Cortex of kidney (tissue), 1 donor: ENCODE measurements at places on chromosomes 4 and X.

DNA sequence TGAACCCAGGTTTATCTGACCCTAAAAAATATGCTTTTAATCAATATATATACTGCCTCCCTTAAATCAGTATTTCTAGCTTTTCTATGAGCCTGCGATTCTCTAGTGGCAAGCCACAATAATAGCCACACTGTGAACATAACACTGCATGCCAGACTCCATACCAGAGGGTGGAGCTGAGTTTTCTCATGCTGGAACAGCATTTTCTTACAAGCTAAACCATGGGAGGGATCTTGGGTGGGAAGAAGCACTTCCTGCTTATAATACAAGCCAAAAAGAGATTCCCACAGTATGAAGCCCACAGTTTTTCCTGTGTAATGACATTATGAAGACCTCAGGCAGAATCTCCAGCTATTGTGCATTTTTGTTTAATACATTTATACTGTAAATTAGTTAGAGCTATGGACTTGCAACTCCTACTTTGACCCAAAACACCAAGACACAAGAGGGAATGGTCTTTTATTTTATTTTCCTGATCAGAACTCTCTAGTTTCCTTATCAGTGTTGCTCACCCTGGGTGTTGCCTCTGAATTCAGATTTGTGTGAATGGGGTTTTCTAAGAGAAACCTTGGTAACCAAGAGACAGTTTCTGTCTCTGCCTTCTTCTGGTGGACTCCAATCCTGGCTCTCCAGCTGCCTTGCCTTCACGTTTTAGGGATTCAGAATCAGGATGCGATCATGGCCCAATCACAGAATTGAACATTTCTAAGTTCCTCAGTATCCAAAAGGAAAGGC is 74.5 kb upstream of the EOLA2 start:
- no peak for DNase-seq

DNA sequence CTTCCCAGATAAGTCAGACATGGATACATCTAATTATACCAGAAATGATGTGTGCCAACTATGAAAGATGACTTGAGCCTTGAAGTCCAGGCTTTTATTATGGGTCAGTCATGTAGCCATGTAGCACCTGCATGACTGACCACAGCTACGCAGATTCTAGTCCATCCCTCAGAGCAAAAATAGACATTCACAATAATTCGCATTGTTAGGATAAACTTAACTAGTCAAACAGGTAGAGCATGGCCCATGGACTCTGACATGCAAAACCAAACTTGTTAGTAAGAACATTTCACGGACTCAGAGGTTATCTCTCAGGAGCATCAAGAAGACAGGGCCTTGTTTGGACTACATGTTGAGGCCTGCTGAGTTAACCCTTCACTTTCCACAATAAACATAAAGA is 132.6 kb downstream of the PWWP3B start:
- DNase-seq = no peak

- DNase-seq = no peak
These were observed 18.5 kb upstream of the GRPEL1 start for GRCh38 chr4:7086384-7086783.

DNA sequence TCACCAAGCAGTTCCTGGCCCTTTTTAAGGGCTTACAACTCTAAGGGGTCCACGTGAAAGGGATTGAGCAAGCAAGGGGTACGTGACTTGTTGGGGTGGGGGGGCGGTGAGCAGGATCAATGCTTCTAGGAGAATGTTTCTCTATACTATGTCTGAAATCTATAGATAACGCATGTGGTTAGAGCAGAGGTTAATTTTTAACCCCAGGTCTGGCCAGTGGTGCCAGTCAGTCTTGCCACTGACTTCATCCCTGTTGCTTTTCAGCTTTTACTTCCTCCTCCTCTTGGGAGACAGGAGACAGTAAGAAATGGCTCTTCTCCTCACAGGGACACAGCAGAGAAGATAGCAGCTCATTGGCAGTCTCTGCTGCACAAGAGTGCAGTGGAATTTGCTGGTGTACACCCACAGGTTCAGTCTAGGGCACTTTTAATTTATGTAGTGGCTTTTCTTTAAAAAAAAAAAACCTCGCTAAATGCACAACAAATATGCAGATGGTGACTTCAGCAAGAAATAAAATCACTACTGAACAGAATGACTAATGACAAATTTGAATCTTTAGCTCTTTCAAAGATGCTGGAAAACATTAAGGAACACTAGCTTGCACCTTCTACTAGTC is 190.5 kb downstream of the CCNG2 start:
- DNase-seq = no peak

- DNase-seq = no peak
These were observed 3.2 kb downstream of the KLHL2 start for GRCh38 chr4:165210566-165210965.

DNA sequence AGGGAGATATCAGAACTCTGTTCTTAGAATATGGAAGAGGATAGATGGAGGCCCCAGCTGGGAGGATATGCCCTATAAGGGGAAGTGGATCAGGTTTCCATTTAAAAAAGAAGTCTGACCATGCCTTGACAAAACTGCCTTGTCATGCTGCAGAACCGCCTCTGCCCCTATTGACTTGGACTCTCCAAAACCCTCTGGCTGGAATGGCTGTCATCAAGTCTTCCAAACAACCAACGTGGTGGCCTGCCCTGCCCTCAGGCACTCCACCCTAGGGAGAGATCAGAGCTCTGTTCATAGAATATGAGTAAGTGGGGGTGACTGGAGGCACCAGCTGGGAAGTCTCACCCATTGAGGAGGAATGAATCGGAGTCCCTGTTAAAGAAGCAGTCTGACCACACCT is 114.9 kb downstream of the VSIG4 start:
- no peak for DNase-seq

DNA sequence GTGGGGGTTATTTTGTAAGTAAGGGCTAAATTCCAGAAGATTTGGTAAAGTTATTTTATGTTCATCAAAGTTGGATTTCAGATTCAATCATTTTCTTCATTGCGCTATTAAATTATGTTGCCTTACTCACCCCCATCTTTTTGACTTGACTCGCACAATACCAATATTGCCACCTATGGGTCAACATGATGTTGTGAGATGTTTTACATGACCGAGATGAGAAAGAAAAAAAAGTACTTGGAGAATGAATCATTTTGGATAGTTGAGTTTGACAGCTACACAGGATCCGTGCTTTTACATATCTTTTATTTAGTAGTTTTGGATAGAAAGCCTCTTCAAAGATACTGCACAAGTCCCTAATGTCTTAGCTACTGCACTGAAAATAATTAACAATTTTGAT is 224.2 kb upstream of the EMCN start:
- DNase-seq = no peak

- DNase-seq = no peak
These were observed 43.8 kb upstream of the NUDT6 start for GRCh38 chr4:122966201-122966600.

GRCh38 chr4:145623831-145624230 is 4.6 kb downstream of the MMAA start:
- DNase-seq = no peak

- DNase-seq = no peak
These were observed 631.5 kb downstream of the RAB28 start for GRCh38 chr4:12852338-12853307.

DNA sequence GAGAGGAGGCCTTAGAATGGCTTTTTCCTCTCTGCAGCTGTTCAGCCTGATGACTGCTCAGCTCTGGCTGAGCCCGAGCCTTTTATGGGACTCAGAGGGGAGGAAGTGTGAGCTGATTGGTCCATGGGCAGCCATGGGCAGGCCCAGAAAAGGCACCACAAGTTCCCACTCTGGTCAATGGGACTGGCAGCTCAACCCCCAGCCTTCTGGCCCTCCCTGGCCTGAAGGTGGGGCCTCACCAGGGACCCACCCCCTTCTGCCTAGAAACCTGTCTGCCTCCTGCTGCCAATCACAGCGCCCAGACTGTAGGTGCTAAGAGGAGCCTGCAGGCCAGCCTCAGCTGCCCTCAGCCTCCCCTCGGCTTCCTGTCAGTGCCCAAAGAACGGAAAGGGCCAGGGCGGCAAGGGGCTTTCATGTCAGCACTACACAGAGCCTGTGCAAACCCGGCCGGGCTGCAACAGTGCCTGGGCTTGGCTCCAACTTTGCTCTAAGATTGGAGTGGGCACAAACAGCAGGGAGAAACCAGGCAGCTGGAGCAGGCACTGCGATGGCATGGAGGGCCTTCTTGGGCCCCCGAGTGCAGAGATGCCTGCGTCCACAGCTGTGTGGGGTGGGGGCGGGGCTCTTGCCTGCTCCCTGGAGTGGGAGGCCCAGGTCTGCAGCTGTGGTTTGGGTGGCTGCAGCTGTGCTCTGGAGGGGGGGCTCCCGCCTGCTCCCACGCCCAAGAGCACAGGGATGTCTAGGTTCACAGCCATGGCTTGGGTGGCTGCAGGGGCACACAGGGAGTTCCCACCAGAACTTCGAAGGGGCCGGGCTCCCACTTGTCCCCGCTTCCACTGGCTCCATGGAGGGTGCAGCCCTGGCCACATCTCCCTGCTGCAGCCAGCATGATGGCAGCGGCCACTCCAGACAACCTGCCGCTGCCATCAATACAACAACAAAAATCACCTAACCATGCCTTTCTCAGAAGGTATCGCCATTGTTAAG is 92.6 kb downstream of the NXF2 start:
- DNase-seq = no peak

- no peak for DNase-seq
These were observed 59.7 kb downstream of the NBDY start for GRCh38 chrX:56788717-56789122.

DNA sequence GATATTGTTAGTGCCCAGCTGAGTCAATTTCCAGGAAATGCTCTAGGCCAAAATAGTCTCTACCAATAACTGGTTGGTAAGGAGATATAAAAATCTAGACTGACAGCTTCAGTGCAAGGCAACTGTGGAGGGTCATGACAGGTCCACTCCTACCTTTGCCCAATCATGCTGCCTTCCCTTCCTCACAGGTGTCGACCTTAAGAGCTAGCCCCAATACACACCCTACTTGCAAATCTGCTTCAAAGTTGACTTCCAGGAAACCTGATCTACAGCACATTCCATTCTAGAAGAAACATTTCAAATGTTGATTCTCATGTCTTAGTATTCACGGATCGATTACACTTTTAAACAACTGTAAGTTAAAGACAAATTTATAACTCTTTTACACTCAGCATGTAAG is 1455.5 kb downstream of the TECRL start:
- no peak for DNase-seq

DNA sequence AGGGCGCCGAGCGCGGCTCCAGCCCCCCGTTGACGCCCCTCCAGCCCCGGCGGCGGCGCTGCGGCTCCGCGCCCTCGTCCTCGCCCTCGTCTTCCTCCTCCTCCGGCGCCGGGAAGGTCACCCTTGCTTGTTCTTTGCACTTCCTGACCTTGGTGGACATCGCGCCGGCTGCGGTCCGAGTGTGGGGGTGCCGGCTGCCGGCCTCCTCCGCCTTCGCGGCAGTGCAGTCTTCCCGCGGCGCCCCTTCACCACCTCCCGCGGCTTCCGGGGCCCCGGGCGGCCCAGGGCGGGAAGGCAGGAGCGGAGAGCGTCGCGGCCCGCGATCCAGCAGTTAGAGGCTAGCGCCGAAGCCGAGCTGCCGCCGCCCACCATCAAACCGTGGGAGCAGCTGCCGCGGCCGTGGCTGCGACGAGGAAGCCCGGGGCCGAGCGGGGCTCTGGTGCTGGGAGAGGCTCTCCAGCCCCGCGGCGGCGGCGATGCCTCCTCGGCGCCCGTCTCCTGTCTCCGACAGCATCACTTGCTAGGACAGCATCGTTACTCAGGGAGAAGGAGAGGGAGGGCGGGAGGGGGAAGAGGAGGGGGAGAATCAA is at the start of gene TRPC3:
TSS of gene TRPC3 (minus strand) at position 540 of the 590 bp plus-strand sequence. CDS start at position 160, 380 bp downstream.
- DNase-seq = no peak

DNA sequence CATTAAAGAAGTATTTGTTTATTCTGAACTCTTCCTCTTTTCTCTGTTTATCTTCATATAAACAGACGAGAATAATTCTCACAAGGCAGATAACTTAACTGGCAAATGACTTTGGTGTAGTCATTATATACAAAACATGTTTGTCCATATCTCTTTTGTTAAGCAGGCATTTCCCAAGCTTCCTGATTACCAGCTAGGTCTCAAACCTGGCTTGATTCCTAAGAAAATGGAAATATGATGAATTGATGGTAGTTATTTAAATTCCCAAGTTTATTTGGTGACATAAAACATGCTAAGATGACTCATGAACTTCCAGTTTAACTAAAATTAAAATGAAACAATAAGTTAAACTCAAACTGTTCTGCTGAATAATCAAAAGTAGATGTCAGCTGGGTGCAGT is 96.8 kb downstream of the ARSJ start:
- no peak for DNase-seq

DNA sequence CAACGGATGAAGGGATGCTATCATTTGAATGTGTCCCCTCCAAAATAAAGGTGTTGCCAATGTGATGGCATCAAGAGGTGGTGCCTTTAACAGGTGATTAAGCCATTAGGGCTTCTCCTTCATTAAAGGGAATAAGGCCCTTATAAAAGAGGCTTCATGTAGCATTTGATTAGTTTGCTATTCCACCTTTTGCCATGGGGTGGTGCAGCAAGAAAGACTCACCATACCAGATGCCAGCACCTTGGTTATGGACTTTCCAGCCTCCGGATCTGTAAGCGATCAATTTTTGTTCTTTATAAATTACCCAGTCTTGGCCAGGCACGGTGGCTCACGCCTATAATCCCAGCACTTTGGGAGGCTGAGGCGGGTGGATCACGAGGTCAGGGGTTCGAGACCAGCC is 7.9 kb upstream of the SLC25A43 start:
- DNase-seq = no peak

DNA sequence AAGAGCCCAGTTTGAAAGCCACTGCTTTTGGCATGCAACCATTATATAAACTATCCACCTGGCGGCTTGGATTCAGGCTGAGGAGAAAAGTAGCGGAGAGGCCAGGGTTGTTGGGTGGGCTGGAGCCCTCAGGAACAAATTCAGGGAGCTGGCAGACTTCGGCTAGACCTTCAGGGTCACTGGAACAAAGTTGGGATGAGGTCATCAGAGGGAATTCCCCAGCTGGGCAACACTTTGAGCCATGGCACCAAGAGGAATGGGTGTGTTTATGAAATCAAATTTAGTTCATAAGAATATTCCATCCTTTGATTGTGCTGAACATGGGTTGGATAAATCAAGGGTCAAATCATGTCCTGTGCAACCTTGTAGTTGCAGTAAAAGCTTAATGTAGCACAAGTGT is 22.0 kb downstream of the MTMR1 start:
- DNase-seq = no peak

DNA sequence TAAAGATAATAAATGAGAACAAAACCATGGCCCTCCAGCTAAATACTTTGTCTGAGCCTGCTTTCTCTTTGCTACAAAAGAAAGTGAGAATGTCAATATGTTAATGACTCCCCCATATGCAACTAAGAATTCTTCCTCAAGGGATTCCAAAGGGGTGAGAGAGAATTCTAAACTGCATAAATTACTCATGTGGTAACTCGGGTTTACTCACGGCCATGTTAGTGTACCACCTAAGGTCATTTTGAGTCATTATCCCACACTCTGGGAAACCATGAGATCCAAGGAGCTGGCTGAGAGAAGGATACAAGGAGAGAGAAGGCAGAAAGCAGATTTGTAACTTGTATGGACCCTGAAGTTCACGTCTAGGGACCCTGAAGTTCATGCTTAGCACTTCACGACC is 190.3 kb downstream of the DHX15 start:
- DNase-seq = no peak

- DNase-seq = no peak
These were observed 171.8 kb upstream of the PACRGL start for GRCh38 chr4:20528508-20528907.

GRCh38 chr4:183758061-183758757 is 99.1 kb downstream of the TRAPPC11 start:
- DNase-seq = no peak
